Posterior vena cava (tissue), 2 donors: ENCODE measurements at places on chromosomes 5 and 9. TPM values are rescaled to one million over a fixed set of nuclear protein-coding genes. Genes with fewer than 3 reads are reported as not detected.

Gene SLC34A1
- not detected for total RNA-seq

Gene FOXI1
- not detected for total RNA-seq

Gene LAMC3
- 0.29 TPM for total RNA-seq

Gene SPINK7
- total RNA-seq = not detected

Gene PCDHB6
- 1.6 TPM for total RNA-seq

Gene FYB1
- total RNA-seq = 26.0 TPM

Gene SV2C
- not detected for total RNA-seq

Gene GLE1
- total RNA-seq = 14.6 TPM

Gene PHF24
- 1.0 TPM for total RNA-seq

Gene PROB1
- total RNA-seq = 8.9 TPM

DNA sequence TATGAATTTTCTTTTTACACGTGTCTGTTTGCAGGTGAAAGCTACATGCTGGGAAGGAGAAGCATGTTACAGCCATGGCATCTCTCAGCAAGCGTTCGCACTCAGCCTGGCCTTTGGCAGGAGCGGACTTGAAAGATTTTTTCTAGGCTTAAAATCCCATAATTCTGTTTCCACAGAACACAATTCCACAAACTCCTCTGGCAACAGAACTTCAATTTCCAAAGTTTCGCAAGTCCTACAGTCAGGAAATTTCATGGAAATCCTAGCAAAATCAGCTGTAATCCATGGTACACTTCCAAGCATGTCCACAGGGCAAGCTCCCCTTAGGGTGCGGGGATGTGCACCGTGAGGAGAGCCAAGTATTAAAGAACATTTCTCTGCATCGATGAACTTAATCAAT lies 35.9 kb downstream of the SUB1 start:
- DNase-seq = no peak

- no peak for DNase-seq
Measured at GRCh38 chr5:150457121-150457520, 7.6 kb upstream of the RPS14 start.

DNA sequence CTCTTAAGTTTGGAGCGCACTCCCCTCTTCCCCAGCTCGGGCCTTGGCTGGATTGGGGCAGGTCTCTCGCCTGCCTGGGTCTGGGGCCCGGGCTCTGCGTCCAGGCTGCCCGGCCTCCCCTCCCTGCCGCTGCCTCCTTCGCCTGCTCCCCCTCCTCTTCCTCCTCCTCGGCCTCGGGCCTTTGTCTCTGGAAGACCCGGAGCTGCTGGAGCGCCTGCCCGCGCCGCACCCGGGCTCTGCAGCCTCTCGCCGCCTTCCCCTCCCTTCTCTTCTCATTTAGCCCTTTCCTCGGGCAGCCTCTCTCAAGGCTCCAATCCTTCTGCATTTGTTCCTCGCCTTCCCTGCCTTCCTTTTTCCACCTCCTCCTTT lies 218.5 kb downstream of the C9orf50 start:
- no peak for DNase-seq

DNA sequence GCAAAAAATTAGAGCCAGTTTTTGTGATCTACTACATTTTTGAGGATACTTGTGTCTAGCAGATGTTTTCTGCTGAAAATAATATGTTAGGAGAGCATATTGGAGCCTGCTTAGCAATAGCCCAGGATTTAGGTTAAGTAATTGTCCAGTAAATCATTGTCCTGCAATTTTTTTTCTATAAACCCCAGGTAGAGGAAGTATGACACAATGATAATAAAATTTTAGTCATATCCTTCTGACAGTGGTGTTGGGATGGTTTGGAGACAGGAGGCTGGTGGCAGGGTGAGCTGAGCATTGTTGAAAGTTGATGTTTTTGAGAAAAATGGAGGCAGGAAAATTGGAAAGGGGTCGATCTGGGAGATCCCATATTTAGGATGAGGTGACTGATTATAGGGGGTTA lies 3.5 kb downstream of the SNCAIP start:
- DNase-seq = no peak

GRCh38 chr5:176732736-176733405 lies 77.5 kb upstream of the UNC5A start:
- peak; percentile 66 for DNase-seq

- DNase-seq = no peak
Measured at GRCh38 chr9:10479172-10479571, 133.6 kb downstream of the PTPRD start.

DNA sequence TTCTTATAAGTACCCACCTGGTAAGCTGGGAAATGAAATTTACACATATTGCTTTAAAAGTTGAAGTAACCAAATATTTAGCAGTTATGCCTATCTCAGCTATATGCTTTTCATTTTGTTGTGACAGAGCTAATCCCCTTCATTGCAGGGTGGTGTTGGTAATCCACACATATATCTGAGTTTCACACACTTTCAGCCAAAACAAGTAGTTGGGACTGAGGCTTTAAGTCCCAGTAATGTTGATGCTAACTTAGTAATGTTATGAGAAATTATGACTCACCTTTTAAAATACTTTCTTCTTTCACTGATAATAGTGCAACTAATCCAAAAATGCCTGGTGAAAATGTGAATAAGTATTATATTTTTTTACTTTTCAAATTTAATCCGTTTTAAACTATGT lies 19.2 kb upstream of the RICTOR start:
- DNase-seq = no peak

GRCh38 chr5:168219515-168220410 lies 71.7 kb upstream of the WWC1 start:
- DNase-seq = no peak

- DNase-seq = no peak
Measured at GRCh38 chr9:78001946-78002731, 29.5 kb downstream of the GNAQ start.

GRCh38 chr9:22169727-22170503 lies 160.8 kb upstream of the CDKN2B start:
- no peak for DNase-seq

DNA sequence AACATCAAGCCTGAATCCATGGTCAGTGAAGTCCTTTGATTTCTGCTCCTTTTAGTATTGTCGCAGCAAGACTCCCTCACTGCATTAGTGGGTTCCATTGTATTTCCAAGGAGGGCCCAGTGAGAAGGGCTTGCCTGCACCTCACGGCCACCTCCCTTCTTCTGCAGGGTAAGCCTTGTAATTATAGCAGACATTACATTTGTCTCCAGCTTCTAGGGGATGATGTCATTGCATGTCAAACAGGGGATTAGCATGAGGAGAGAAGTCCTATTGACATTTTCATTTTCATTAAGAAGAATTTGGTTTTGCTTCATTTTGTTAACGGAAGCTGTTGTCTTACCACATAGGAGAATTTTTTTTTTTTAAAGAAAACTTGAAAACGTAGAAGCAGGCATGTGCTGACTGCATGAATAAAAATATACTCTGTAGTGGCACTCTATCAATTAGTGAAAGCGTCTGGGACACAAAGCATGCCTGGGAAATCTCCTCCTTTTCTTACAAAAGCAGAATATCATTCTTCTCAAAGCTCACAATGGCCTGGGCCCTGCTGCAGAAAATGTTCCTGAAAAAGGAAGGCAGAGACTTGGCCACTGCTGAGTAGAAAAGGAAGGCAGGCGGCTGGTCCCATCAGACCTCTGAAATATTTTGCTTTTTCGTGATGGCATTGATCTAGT lies 27.1 kb downstream of the MAP1B start:
- no peak for DNase-seq

DNA sequence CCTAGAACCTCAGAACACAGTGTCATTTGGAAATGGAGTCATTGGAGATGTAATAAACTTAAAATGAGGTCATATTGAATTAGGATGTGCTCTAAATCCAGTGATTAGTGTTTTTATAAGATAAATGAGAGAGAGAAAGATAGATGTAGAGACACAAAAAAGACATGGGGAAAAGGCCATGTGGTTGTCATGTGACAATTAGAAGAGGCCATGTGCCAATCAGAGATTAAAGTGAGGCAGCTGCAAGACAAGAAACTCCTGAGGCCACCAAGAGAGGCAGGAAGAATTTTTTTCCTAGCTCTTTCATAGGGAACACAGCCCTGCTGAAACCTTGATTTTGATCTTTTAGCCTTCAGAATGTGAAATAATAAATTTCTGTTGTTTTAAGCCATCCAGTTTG lies 1307.2 kb downstream of the PTPRD start:
- DNase-seq = no peak

DNA sequence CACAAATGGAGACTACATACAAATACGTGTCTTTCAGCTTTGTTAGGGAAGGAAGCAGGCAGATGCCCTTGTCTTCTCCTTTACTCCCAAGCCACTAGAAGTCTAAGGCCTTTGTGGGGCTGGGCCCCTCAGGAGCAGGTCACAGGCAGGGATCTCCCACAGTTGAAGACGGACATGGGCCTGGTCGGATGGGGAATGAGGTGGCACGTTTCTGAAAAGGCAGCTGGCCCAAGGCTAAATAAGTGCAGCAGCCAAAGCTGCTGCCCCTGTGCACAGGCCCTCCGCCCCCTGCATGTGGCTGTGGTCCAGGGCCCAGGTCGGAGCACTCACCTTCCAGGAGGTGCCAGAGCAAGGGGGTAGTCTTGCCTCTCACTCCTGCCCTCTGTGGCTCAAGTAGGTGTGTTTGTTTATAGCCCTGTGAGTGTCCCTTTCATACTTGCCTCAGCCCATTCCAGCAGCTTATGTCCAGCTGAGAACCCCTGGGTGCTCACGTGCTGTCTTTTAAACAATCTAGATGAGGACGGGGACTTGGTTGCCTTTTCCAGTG lies 1.8 kb downstream of the SQSTM1 start:
- no peak for DNase-seq

DNA sequence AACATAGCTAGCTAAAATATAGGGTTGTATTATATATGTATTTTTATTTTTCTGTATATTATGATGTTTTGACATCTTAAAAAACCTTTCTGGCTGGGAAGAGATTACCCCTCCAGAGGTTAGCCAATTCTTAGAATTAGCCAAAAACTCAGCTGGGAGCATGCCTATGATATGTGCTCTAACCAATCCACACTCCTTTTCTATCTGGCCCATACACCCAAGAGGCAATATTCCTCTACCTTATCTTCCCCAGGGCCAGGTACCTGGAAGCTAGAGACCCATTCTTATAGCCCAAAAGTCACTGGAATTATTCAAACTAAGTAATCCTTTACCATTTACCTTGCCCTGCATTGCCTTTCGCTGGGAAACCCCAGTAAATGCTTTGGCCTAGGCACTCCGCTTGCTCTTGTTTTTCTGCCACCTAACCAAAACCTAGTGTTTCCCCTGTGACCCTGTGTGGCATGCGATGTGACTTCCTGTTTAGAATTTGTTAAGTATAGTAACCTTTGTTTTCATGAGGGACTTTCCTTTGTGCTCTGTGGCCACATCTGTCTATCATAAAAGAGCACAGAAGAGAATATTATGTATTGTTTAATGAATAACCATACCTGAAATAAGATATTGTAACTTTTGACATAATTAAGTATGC lies 37.4 kb downstream of the CSNK1G3 start:
- no peak for DNase-seq
